ENCODE measurements at places on chromosomes 12 and 14. TPM values are rescaled to one million over a fixed set of nuclear protein-coding genes. Genes with fewer than 3 reads are reported as not detected.

SLCO1C1 gene
- total RNA-seq, result not detected

TAS2R30 gene
- 0.20 TPM for total RNA-seq

TEX52 gene
- not detected for total RNA-seq

CCDC63 gene
- total RNA-seq, result not detected

RD3L gene
- not detected for total RNA-seq

MIPOL1 gene
- total RNA-seq, result 3.6 TPM

RESF1 gene
- 57.3 TPM for total RNA-seq

GLI1 gene
- not detected for total RNA-seq

VDR gene
- 0.60 TPM for total RNA-seq

KRT6A gene
- total RNA-seq, result not detected

L3HYPDH gene
- 24.2 TPM for total RNA-seq

OVCH1 gene
- not detected for total RNA-seq

KSR2 gene
- 0.47 TPM for total RNA-seq

BDKRB2 gene
- total RNA-seq, result 1.9 TPM

ERC1 gene
- 21.5 TPM for total RNA-seq

NEDD8 gene
- 294 TPM for total RNA-seq

COX8C gene
- not detected for total RNA-seq

CACNB3 gene
- 9.0 TPM for total RNA-seq

KLRK1 gene
- not detected for total RNA-seq

BICDL1 gene
- total RNA-seq, result 0.27 TPM

SERPINA12 gene
- not detected for total RNA-seq

LRFN5 gene
- total RNA-seq, result not detected

EEF1AKMT3 gene
- 5.1 TPM for total RNA-seq

DDX47 gene
- 77.3 TPM for total RNA-seq

IGF1 gene
- 0.69 TPM for total RNA-seq

ETFBKMT gene
- total RNA-seq, result 1.9 TPM

GUCY2C gene
- total RNA-seq, result not detected

KLHL33 gene
- total RNA-seq, result 0.34 TPM

TSHR gene
- total RNA-seq, result not detected

KIF26A gene
- total RNA-seq, result 9.4 TPM

HSPB8 gene
- 19.1 TPM for total RNA-seq

FGF6 gene
- not detected for total RNA-seq
